ENCODE measurements at places on chromosomes 12 and 14. TPM values are rescaled to one million over a fixed set of nuclear protein-coding genes. Genes with fewer than 3 reads are reported as not detected.

The GUCY2C gene
- total RNA-seq = 1.2 TPM

The PDE3A gene
- 121 TPM for total RNA-seq

The TESPA1 gene
- total RNA-seq = not detected

The LRP1-AS gene
- not detected for total RNA-seq

The RASSF3 gene
- 20.7 TPM for total RNA-seq

The DGKA gene
- 16.8 TPM for total RNA-seq

GRCh38 chr14:51202914-51203665 is 37.0 kb upstream of the TMX1 start:
- H3K27ac ChIP-seq = no peak overlapping the region
- no peak overlapping the region for H3K4me3 ChIP-seq
- no peak for DNase-seq

DNA sequence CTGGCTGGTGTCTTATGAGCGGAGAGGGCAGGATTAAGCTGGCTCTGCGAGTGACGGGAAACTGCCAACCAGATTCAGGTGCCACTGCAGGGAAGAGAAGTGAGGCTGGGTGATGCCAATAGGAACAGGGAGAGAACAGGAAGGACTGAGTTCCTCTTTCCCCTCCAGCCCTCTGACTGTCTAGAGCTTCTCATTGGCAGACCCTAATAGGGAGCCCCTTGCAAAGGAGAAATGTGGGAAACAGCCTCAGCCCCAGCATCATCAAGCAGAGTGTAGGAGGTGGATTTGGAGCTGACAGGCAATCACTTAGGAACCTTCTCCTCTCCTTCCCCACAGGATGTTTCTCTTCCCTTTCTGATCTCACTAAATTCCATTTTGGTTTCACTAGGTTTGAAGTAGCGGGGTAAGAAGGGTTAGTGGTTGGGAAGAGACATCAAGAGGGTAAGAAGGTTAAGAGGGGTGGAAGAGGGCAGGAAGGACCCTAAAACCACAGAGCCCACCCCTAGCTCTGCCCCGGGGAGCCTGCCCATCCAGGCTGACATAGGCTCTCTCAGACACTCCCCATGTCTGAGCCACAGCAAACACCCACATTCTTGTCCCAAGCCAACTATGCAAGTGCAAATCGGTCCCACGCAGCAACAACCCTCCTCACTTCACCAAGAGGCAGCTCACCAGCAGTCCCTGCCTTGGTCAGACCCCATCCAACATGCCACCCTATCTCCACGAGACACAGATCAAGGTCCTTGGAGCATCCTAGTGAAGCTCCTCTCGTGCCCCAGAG is 111.1 kb downstream of the STAB2 start:
- H3K4me3 ChIP-seq = no peak overlapping the region
- H3K4me1 ChIP-seq = no peaks in the 10 kb centered on the region
- H3K36me3 ChIP-seq = no peaks in the 10 kb centered on the region
- H3K27ac ChIP-seq = no peak overlapping the region

DNA sequence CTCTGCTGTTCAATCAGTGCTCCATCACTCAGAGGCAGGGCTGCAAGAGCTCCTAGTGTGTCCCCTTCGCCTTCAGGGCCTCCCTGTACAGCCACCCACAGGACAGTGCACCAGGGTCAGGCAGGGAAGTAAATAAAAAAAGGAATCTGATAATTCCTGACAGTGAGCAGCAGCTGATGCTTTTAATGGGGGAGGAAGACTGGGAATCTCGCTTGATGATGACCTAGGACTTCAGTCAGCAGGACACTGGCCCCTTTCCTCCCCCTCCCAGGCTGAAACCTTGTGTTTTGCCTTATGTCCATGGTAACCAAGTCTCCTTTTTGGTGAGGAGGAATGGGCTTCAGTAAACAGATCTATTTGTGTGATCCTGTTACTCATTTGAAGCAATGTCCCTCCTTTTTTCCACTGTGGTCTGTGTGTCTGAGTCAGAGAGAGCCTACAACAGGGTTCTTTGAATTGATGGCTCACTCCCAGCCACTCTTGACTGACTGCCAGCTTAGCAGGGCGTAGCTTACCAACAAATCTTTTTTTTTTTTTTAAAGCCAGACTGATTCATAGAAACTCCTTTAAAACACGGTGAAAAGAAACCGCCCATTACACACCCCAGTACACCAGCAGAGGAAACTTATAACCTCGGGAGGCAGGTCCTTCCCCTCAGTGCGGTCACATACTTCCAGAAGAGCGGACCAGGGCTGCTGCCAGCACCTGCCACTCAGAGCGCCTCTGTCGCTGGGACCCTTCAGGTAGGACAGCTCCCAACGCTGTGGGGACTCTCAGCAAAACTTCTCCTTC is at the start of gene EMP1:
Gene EMP1 (plus strand): TSS at position 597 of the 792 bp plus-strand sequence. CDS start 14,785 bp downstream, outside the sequence.
- H3K36me3 ChIP-seq = no peaks in the 10 kb centered on the region
- H3K4me1 ChIP-seq = peaks cover 12% of the 10 kb centered on the region
- no peak within 1 kb of the TSS for H3K4me3 ChIP-seq
- peak within 1 kb of the TSS; percentile 18 for H3K27ac ChIP-seq
- peaks cover 59% of the 10 kb centered on the region for H3K27me3 ChIP-seq
- no peak for DNase-seq

- H3K27ac ChIP-seq = no peak overlapping the region
- no peak for DNase-seq
- H3K4me3 ChIP-seq = no peak overlapping the region
- H3K36me3 ChIP-seq = no peaks in the 10 kb centered on the region
Observed at GRCh38 chr14:95495538-95496025, 20.9 kb downstream of the SYNE3 start.

- peaks cover 15% of the 10 kb centered on the region for H3K36me3 ChIP-seq
- peaks cover 7% of the 10 kb centered on the region for H3K4me1 ChIP-seq
- no peaks in the 10 kb centered on the region for H3K27me3 ChIP-seq
- no peak overlapping the region for H3K27ac ChIP-seq
Observed at GRCh38 chr12:3097186-3097804, 20.1 kb downstream of the TSPAN9 start.

DNA sequence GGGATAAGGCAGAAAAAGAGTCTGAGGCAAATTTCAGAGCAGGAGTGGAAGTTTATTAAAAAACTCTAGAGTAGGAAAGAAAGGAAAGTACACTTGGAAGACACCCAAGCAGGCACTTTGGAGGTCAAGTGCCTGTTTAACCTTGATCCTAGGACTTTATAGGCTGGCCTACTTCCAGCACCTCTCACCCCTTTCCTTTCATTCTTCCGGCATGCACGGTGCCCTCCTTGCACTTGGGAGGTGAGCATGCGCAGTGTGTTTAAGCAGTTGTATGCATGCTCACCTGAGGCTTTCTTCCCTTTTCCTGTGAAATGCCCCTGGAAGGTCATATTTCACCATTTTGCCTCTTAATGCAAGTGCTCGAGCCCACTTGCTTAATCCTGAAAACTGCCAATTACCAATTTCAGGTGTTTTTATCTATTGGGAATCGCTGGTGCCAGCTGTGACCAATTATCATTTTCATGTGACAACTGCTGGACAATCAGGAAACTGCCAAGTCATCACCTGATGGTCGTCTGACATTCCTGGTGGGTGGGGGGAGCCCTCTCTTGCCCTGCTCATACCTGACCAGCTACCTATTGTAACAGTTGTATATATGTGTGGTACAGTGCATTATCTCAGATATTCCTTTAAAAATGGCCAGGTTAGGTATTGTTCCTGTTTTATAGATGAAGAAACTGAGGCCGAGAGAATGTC is 53.5 kb downstream of the SUDS3 start:
- no peak overlapping the region for H3K4me3 ChIP-seq
- no peaks in the 10 kb centered on the region for H3K36me3 ChIP-seq
- DNase-seq = no peak

GRCh38 chr14:77746064-77746702 is 14.8 kb downstream of the SNW1 start:
- H3K36me3 ChIP-seq = peaks cover 38% of the 10 kb centered on the region
- no peak for DNase-seq
- H3K4me1 ChIP-seq = peaks cover 6% of the 10 kb centered on the region
- no peaks in the 10 kb centered on the region for H3K27me3 ChIP-seq

GRCh38 chr12:6644257-6644596 is 3.0 kb downstream of the ACRBP start:
- H3K4me1 ChIP-seq = peaks cover 5% of the 10 kb centered on the region
- H3K27ac ChIP-seq = no peak overlapping the region
- peaks cover 47% of the 10 kb centered on the region for H3K27me3 ChIP-seq
- DNase-seq = no peak

DNA sequence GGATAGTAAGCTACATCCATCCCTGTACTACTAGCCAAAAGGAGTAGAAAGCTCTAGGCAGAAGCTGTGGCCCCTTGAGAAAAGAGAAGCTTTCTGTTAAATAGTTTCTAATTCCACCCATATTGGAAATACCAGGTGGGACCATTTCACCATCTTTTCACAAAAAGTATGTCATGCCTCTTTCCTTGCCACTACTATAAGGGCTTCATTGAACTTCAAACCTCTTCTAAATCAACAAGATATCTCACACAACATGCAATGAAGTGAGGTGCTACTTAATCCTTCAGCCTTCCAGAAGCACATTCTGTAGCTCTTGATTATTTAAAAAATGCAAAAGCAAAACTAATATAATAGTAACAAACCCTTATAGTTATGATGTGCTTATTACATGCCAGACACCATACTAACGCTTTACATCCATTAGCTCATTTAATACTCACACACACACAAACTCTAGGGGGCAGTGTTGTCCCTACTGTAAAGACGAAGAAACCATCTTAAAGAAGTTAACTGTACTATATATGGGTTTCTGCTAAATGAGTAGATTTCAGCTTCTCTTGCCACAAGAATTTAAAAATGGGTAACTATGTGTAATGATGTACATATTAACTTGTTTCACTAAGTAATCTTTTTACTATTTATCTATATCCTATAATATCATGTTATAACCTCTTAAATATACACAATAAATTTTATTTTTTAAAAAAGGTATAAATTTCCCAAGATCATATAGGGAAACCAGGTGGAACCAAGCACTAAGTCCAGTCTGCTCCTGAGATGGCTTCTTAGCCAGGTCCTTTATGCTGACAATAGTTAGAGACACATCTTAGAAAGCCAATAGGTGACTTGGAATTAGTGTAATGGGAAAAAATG is 124.4 kb downstream of the RPS29 start:
- peaks cover 4% of the 10 kb centered on the region for H3K27me3 ChIP-seq
- H3K27ac ChIP-seq = no peak overlapping the region
- no peak overlapping the region for H3K4me3 ChIP-seq
- H3K36me3 ChIP-seq = no peaks in the 10 kb centered on the region

DNA sequence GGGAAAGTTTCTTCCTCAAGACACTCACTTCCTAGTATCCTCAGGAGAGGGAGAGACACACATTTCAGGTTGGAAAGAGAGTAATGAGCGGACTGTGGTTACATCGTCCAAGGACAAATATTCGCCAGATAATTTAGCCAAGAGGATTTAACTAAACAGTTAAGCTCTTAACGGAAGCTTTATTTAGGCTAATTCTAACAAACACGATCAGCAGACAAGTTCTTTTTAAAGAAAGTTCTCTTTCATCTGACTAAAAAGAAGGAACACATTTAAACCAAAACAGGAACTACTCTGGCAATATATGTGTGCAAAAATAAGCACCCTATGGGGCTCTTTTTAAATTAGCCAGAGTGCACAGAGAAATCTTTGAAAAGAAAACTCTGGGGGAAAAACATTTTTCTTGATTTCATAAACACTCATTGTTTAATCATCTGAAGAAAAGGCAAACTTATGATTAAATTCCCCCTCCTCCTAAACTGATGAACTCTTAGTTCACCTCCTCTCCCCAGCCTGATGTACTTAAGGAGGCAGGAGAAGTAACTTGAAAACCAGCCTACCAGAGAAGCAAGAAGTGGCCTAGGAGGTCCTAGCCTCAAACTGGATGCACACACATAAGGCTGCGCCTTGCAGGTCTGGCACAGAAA is 13.3 kb upstream of the BTG1 start:
- DNase-seq = no peak
- H3K4me3 ChIP-seq = no peak overlapping the region
- H3K4me1 ChIP-seq = peaks cover 5% of the 10 kb centered on the region
- no peaks in the 10 kb centered on the region for H3K27me3 ChIP-seq
- peak overlapping the region; percentile 29 for H3K27ac ChIP-seq

- peaks cover 10% of the 10 kb centered on the region for H3K4me1 ChIP-seq
- peaks cover 24% of the 10 kb centered on the region for H3K36me3 ChIP-seq
- no peaks in the 10 kb centered on the region for H3K27me3 ChIP-seq
- H3K27ac ChIP-seq = peak overlapping the region; percentile 65
- no peak for DNase-seq
Observed at GRCh38 chr12:53670971-53671370, 4.9 kb downstream of the ATP5MC2 start.

DNA sequence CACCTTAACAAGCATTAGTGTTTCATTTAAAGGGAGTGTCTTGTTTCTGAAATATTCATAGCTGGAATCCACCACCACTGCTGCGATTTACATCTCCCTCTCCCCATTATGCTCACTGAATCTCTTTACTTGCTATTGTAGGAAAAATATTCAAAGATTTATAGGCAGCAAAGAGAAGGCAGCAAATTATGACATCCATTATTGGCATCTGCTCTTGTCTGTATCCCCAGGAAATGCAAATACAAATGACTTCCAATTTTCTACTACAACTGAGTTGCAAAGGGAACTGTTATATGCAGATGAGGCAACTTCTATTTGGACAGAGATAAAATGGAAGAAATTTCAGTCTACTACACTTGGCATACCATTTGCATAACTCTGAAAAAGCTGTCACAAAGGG is 88.4 kb upstream of the PRKD1 start:
- H3K4me3 ChIP-seq = no peak overlapping the region
- no peaks in the 10 kb centered on the region for H3K27me3 ChIP-seq
- H3K4me1 ChIP-seq = peaks cover 9% of the 10 kb centered on the region
- H3K27ac ChIP-seq = no peak overlapping the region
- H3K36me3 ChIP-seq = no peaks in the 10 kb centered on the region

DNA sequence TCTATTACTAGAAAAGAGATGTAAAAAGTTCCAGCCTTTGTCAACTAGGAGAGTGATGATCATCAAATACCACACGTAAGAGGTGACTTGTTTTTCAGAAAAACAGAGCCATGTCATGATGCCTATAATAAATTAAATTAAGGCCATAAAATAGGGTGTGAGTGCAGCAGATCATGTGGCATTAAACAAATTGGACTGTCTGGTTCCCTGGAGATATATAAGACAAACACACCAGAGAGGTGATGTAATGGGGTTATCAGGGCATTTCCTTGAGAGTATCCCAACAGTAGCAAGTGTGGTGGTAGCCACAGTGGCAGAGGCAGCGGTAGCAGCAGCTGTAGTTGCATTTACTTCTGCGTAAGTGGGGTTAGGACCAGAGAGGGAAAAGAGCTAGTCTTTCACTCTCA is 14.6 kb upstream of the GALNT6 start:
- peaks cover 3% of the 10 kb centered on the region for H3K27me3 ChIP-seq
- no peak overlapping the region for H3K27ac ChIP-seq
- H3K4me3 ChIP-seq = no peak overlapping the region
- peaks cover 7% of the 10 kb centered on the region for H3K4me1 ChIP-seq

DNA sequence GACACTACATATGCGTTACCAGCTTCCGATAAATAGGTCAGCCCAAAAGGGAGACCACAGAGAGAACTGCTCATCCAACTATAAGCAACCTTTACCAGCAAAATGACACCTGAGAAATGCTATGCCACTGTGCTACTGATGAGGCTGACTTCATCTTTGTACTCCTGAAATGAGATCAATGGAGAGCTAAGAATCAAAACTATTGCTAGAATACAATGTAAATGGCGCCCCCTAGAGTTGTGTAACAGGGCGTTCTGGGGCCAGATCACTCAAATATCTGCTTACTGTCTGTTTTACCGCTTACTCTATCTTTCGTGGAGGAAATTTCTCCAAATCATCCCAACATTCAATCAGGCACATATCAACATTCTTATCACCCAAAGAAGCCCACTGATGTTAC is 4.6 kb downstream of the ZNF384 start:
- H3K27ac ChIP-seq = no peak overlapping the region
- no peak for DNase-seq
- peaks cover 26% of the 10 kb centered on the region for H3K4me1 ChIP-seq
